ENCODE measurements at places on chromosomes 2 and 18. TPM values are rescaled to one million over a fixed set of nuclear protein-coding genes. Genes with fewer than 3 reads are reported as not detected.

C2orf78 gene
- not detected for total RNA-seq

TEX44 gene
- total RNA-seq: not detected

STK11IP gene
- 11.7 TPM for total RNA-seq

DNA sequence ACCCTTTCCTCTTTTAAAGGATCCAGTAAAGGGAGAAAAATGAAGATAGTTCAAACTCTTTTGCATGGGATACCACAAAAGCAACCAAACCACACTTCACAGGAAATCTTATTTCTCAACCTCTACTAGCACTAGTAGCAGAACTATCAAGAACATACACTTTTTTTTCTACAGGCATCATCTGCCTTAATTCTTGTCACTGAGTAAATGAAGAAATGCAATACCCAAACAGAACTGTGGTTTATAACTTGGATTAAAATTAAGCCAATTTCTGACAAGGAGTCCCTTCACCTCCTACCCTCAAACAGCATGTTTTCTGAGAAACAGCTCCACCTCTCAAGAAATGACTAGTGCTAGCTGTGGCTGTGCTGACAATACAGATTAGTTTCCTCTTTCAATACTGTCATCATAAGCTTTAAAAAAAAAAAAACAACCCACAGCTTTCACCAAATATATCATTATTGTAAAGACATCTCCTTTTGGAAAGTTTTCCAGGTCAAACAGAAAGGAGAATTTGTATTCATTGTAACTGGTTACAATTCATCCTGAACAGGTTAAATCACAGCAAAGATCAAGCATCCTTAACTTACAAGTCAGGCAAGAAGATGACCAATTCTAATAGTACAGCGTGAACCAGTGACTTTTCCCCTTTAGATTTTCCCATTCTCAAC lies 44.4 kb downstream of the PTPN2 start:
- peak; percentile 27 for DNase-seq

GRCh38 chr2:43084699-43085091 lies 141.7 kb downstream of the ZFP36L2 start:
- peak; percentile 90 for DNase-seq

DNA sequence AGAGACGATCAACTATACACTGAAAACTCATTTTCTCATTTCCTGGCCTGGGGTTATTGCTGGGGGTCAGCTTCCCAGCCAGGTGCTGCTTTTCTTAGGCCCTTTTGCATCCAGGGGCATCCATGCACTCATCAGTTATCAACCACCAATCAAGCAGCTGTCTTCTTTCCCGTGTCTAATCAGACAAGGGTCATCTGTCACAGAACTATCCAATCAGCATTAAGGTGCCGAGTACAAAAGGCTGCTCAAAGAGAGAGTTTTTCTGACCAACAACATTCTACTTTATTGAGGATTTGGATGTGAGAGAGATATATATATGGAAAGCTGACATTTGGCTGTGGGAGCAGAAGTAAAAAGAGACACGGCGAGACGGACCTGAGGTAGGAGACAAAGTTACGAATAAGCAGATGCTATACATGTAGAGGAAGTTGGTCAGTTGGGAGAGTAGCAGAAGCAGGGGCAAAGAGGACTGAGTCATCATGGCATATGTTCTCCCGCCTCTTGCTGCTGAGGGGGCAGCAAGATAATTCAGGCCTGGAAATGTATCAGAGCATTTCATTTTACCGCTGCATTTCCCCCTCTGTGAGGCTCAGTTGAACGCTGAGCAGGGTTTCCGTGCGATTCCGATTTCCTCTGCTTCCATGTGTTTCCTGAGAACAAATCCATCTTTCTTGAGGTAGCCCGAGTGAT lies 129.3 kb downstream of the NUP35 start:
- no peak for DNase-seq

DNA sequence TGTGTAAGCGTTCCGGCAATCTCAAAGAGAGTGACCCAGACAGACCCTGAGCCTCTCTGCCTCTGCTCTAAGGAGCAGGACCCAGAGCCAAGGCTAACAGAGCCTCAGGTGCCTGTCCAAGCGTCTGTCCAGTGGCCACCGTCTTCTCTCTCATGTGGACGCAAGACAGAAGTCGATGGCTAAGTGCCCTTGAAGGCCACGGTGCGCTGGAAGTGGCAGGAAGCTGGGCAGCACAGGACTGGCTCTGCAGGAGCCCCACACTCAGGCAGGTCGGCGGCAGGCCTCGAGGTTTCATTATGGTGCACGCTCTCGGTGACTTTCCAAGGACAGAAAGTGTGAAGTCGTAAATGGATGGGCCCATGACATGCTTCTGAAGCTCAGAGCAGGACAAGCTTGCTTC lies 49.1 kb downstream of the HDAC4 start:
- no peak for DNase-seq

- peak; percentile 44 for DNase-seq
Observed at GRCh38 chr18:63823516-63824219, 48.5 kb downstream of the SERPINB7 start.

GRCh38 chr2:171595896-171596295 lies 73.6 kb downstream of the CYBRD1 start:
- peak; percentile 96 for DNase-seq

GRCh38 chr2:133380991-133381390 lies 187.3 kb downstream of the NCKAP5 start:
- DNase-seq: no peak

DNA sequence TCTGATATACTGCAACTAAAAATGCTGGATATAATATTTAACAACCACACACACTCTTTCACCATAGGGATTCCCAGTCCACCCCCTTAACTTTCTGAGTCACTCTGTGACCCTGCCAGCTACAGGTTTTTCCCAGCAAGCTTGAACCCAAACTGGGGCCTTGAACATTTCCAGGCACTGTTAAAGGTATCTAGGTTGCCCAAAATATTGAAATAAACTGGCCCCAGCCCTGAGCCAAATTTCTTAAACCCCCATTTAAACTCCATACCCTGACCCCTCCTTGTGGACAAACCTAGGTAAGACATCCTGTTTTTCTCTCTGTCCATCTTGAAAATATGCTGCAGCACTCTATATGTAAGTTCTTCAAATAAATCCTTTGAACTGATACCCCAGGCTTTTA lies 19.7 kb upstream of the DCTN1 start:
- DNase-seq: peak; percentile 65
